NCI-H1092 treated with DMSO at 0.1 percent for 48 hours (cell line): ENCODE measurements at places on chromosomes 7 and 10.

- DNase-seq: no peak
Observed at GRCh38 chr10:35493196-35494118, 111.7 kb upstream of the GJD4 start.

DNA sequence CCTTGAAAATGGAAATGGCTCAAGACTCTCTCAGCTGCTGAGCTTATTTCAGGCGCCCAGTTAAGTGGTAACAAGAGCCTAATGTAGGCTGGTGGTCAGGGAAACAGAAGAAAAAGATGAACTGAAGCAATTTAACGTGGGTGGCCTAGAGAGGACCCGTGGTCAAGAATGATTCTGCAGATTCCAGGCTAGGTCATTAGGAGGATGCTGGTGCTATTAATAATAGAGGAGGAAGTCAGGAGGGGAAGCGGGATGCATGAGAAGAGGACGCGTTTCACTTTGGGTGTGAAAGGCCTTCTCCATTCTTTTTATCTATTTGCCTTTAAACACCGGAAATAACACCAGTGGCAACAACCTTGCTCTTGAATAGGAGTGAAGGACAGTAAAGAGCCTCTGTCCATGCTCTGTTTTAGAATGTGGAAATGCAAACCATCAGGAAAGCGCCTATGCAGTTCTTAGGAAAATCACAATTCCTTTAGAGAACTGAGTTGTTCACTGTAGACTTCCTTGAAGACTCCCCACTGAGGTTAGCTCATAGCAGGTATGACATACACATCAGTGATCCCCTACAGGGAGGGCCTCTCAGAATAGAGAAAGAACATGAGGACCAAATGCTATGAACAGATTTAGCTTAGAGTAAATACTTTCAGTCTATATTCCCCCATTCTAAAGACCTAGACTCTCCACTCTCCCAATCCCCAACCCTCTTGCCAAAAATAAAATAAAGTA, 8.6 kb downstream of the LIPA start:
- no peak for DNase-seq

GRCh38 chr10:74342991-74343390, 192.0 kb downstream of the ADK start:
- DNase-seq: no peak

DNA sequence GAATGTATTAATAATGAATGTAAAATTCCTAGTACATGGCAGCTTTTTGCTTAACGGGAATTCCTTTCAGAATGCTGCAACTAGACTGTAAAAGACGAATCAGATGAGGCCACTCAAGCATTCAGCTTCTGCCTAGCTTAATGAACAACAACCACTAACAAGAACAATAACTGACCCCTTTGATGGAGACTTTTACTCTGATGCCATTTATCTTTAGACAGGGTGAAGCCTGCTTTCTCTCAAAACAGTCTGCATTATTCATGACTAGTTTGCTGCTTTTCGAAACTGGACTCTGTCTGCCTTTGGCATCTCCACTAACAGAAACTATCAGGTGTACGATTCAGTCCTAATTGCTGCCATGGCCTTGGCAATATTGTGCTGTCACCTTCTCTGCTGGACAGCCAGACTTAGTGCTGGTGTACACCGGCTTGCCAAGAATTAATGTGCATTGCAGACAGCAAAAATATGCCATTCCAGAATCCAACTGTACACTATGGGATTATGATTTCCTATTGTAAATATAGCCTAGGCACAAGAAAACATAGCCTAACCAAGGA, 295.5 kb upstream of the CDC14C start:
- no peak for DNase-seq

DNA sequence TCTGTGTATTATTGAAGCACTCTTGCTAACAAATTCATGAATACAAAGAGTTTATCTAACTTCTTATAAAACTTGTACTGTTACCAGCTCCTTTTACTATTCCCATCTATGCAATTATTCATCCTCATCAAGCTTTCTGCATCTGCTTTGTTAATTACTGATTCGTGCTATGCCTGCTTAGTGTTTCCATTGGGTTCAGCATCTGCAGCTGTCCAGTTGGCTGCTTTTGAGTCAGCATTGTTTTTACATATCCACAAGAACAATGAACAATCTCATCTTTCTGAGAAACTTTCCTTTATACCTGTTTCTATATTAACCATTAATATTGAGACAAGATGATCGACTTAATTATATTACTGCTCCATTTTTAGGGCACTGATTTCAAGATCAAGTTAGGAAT, 19.6 kb upstream of the ANLN start:
- no peak for DNase-seq

GRCh38 chr10:62990126-62990525, 143.0 kb upstream of the NRBF2 start:
- no peak for DNase-seq

DNA sequence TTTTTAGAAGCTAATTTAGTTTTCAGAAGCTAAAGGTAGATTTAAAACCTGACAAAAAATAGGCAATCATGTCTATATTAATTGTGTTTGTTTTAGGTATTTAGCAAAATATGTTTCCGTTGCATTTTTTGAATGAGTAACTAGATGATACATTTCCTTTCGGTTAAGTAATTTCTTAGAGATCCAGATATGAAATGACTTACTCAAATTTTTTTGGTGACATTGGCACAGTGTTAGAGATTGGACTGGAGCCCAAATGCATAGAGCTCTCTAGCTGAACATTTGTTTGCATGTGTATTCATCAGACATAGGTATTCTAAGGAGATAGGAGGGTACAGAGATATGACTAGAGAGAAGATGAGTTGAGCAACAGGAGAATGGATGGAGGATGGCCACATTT, 1.9 kb downstream of the BUB3 start:
- no peak for DNase-seq

GRCh38 chr7:107234436-107234835, 65.6 kb downstream of the HBP1 start:
- DNase-seq: no peak
